ENCODE measurements at places on chromosomes 16 and 17. TPM values are rescaled to one million over a fixed set of nuclear protein-coding genes. Genes with fewer than 3 reads are reported as not detected.

- DNase-seq, result no peak
Measured at GRCh38 chr17:11140501-11140900, 100.5 kb upstream of the SHISA6 start.

DNA sequence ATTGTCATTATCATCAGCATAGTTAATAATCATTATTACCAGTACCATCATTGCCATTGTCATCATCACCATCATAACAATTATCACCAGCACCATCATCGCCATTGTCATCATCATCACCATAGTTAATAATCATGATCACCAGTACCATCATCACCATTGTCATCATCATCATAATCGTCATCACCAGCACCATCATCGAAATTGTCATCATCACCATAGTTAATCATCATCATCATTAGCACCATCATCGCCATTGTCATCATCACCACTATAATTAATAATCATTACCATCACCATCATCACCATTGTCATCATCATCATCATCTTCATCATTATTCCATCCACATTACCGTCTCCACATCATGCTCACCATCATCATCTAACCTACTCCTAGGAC lies 13.5 kb downstream of the PDILT start:
- DNase-seq, result no peak

DNA sequence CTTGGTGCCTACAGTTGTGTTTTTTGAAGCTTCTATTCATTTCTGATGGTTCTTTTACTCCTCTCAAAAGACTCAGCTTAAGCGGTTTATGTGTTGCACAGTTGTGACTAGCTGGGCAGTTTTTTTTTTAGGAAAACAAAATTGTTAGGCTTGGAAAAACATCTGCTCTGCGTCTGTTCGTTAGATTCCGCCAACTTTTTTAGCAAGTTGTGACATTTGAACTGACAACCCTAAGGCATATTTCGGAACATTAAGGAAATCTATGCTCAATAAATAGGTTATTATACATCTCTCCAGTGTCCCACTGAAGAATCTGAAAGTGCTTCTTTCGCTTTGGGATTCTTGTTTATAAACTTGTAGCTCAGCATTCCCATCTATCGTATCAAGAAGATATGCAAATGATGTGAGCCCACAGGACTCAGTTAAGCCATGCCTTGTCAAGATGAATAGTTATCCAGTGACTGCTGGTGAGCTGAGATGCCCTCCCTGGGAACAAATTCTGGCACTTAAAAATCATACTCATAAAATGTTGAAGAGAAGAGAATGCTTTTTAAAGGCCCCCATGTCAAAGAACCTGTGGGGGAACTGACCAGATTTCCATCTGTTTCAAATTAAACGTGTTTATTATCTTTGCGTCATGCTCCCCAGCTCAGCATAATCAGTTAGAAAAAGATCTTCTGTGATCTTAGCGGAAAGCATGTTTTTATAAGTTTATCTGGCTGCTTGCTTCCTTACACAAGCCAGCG lies 109.0 kb upstream of the FAM20A start:
- no peak for DNase-seq

TSNAXIP1 gene
- total RNA-seq, result 0.95 TPM

DNA sequence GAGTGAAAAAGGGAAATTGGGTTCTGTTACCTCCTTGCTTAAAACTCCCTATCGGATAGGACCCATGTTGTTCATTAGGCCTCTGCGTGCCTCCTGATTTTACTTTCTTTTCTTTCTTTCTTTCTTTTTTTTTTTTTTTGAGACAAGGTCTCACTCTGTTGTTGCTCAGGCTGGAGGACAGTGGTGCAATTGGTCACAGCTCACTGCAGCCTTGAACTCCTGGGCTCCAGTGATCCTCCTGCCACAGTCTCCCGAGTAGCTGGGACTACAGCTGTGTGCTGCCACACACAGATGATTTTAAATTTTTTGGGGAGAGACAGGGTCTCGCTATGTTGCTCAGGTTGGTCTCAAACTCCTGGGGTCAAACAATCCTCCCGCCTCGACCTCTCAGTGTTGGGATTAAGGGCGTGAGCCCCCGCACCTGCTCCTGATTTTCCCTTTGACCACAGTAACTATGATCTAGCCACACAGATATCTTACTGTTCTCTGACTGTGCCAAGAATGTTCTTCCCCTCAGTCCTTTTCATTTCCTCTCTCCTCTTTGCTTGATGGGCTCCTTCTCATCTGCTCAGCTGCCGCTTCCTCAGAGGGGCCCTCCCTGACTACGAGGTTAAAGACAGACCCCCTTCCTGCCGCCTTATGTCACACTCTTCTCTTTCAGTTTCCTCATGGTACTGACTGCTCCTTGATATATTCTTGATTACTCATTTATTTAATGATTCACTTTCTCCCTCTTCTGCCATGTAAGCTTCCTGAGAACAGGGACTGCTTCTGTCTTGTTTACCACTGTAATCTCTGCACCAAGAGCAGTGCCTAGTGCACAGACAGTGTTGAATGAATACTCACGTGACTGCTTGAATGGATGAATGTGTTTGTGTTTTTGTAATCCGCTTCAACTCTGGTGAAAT lies 44.3 kb downstream of the LCMT1 start:
- DNase-seq, result no peak

DHRS7C gene
- total RNA-seq, result not detected

Measured in G401 (cell line).